ENCODE measurements at places on chromosomes 7 and 10.
A peak's percentile ranks its signal among the peaks of the same experiment; 100 is the strongest.

DNA sequence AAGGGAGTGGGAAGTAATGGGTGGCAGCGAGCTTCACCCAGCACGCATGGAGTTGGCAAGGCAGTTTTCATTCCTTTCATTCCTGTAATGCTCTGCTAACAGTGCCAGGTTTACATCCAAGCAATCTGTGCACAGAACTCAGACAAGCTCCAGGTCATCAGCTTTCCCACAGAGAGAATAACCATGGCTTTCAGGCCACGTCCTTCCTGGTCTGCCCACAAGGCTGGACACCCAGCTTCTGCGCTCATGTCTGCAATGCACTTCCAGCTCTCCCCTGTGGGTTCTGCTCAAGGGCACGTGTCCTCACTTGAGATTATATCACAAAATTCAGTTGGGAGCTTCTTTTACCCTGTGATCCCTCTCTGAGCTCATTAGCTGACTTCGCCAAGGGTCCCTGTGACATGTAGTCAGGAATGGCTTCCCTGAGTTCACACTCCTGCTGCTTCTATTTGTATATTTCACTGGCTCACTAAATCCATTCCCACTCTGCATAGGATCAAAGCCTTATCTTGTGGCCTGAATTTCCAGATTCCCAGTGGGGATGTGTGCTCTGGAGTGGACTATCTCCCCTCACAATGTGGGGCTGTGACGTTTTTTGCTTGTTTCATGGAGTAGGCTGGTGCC lies 18.6 kb downstream of the AKR1C2 start:
- DNase-seq, result no peak

- DNase-seq, result no peak
These were observed 283.5 kb downstream of the ABCA13 start for GRCh38 chr7:48454750-48455192.

GRCh38 chr10:85318809-85319807 lies 990.7 kb downstream of the CCSER2 start:
- DNase-seq, result no peak

- no peak for DNase-seq
These were observed 152.6 kb downstream of the CAMK1D start for GRCh38 chr10:12501841-12502525.

- DNase-seq, result no peak
These were observed 4.8 kb downstream of the EGR2 start for GRCh38 chr10:62811159-62811875.

DNA sequence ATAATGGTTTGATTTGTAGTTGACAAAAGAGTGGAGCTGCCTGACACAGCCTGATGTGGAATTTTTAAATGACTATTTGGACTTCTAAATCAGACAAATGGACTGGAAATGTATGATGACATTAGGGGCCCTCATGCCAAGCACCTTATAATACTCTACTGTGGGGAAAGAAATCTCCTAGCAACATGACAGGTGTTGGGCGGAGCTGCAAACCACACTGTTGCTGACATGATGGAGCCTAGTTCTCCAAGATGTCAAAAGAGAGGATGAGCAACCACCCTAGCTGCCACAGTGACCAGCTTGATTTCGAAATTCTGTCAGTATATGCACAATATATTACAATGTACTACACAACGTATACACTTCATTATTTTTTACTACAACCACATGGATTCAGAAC lies 65.8 kb downstream of the RHOBTB1 start:
- DNase-seq, result no peak

DNA sequence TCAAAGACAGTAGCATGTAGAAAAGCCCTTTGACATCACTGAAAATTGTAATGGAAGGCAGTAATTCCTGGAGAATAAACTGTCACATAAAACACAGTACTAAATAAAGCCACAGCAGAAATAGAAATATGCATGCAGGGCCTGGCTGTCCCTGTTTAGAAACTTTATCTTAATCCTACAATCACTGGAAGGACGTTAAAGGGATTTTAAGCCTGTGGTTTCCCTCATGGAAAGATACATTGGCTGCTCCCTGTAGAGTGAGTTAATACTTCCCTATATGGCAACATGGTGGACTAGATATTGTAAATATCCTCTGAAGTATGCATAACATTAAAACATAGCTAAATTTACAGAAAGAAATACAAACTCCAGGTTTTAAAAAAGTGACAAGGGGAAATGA lies 1334.9 kb upstream of the CELF2 start:
- DNase-seq, result no peak

DNA sequence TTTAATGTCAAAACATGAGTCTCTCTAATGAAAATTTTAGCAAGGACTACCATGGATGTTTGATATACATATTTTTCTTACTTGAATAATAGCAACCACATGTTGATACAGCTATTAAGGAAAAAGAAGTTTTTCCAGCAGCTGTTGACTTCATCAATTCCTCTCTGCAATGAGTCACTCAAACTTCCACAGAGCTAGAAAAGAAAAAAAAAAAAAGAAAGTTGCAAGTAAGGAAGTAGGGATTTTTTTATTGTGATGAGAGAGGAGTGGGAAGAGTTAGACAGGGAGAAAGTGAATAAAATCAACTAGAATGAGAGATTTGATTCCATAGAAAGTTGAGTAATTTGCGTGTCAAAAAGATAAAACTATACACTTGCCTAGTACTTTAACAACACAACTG lies 46.2 kb downstream of the CAV1 start:
- peak; percentile 62 for DNase-seq

DNA sequence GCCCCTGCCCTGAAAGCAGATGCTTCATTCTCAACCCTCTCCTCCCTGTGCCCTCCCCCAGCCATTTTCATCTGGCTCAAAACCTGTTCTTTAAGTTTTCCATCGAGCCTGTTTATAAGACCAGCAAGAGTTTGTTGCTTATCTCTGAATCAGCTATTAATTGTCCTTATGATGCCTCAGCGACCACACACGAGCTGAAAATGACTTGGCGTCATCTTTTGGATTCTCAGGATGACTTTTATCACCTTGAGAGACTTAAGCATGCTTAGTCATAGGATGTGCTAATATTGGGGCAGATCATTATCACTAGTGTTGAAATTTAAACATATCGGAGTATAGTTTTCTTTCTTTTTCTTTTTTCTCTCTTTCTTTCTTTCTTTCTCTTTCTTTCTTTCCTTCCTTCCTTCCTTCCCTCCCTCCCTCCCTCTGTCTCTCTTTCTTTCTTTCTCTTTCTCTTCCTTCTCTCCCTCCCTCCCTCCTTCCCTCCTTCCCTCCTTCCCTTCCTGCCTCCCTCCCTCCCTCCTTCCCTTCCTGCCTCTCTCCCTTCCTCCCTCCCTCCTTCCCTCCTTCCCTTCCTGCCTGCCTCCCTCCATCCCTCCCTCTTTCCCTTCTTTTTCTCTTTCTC lies 184.5 kb downstream of the PHTF2 start:
- DNase-seq, result no peak

- no peak for DNase-seq
These were observed 101.2 kb upstream of the PDGFA start for GRCh38 chr7:620885-621284.

- no peak for DNase-seq
These were observed 52.5 kb upstream of the NFKB2 start for GRCh38 chr10:102342958-102343357.

GRCh38 chr7:93053209-93053948 lies 64.4 kb downstream of the SAMD9 start:
- no peak for DNase-seq

DNA sequence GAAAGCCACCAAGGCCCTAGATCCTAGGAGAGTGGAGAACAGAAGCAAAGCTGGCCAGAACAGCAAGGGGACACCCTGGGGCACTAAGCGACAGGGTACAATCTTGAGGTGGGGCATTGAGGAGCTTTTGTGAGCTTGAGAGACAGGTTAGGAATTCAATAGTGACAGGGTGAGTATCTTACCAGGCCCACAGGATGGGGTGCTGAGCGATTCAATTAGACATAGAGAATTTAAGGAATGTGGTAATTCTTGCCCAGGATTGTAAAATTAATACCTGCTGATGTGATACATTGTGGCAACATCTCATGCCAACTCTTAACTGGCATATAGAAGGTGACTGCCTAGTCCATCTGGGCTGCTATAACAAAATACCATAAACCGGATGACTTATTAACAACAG lies 14.0 kb downstream of the RBP3 start:
- no peak for DNase-seq

GRCh38 chr7:32515890-32516550 lies 20.7 kb downstream of the AVL9 start:
- no peak for DNase-seq

- no peak for DNase-seq
These were observed 98.0 kb downstream of the ADAM12 start for GRCh38 chr10:126290232-126290631.

GRCh38 chr7:91653286-91653685 lies 227.2 kb downstream of the MTERF1 start:
- no peak for DNase-seq

GRCh38 chr10:86258499-86258898 lies 108.1 kb downstream of the GRID1 start:
- DNase-seq, result no peak

GRCh38 chr7:21094589-21094988 lies 307.9 kb upstream of the SP8 start:
- no peak for DNase-seq

- no peak for DNase-seq
These were observed 50.7 kb downstream of the LMBR1 start for GRCh38 chr7:156842317-156842716.

- no peak for DNase-seq
These were observed 4.4 kb upstream of the LUC7L2 start for GRCh38 chr7:139355320-139355719.

GRCh38 chr7:983616-984071 lies 663 bp downstream of the CYP2W1 start:
- DNase-seq, result no peak

- DNase-seq, result no peak
These were observed 353.9 kb upstream of the MEOX2 start for GRCh38 chr7:16040346-16040745.

- no peak for DNase-seq
These were observed 504 bp upstream of the TRRAP start for GRCh38 chr7:98877692-98878364.

DNA sequence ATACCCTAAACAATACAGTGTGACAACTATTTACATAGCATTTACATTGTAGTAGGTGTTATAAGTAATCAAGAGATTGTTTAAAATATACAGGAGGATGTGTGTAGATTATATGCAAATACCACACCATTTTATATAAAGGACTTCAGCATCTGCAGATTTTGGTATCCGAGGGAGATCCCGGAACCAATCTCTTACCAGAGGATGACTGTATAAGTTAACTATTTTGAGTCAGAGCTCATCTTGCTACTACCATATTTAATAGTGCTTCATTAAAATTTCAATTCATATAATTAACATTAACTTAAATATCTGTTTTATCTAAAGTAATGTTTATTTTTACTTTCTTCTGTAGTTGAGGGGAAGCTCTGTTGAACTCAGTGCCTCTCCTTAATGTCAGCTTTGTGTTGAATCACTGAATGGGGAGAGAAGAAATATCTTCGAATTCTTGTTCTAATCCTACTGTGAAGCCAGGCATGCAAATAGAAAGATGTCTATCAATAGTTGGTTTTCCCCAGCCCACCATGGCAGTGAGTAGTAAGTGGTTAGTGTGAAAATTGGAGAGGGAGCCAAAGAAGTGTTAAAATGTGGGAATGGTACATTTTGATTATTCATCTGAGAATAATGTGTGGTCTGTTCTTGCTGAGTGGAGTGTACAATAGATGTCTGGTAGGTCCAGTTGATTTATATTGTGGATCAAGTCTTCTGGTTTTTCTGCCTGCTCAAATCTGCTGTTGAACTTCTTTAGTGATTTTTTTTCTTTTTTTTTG lies 90.1 kb upstream of the CYP26C1 start:
- DNase-seq, result no peak

- no peak for DNase-seq
These were observed 8.4 kb upstream of the HBP1 start for GRCh38 chr7:107160389-107160788.

DNA sequence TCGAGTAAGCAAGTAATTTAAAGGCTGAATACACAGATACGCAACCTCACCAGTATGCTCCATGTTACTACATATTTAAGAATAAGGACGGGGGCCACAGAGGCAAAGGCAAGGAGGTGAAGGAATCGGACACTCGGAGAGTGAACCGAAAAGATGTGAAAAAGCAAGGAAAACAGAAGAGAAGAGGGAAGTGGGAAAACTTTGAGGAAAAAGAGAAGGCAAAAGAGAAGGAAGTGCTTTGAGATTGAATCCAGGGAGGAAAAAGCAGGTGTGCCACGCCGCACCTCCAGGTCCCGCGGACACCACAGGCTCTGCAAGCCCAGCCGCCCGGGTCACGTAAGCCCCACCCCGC lies 367 bp upstream of the AVL9 start:
- DNase-seq, result no peak

DNA sequence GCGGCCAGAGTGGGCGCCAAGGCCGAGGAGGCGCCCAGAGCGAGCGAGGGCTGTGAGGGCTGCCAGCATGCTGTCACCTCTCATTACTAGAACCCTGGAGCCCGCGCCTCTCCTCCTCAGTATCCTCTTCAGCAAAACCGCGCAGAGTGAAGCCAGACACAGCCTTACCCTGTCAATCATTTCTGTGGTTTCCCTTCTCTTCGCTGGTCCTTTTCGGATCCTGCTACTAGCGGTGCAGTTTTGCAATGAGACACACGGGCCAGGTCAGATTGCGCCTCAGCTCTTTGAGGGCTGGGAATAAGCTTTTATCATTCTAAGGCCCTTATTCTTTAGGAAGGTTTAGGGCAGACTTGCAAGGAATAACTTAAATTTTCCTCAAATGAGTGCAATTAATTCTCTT lies 55.5 kb upstream of the FAM171A1 start:
- no peak for DNase-seq

DNA sequence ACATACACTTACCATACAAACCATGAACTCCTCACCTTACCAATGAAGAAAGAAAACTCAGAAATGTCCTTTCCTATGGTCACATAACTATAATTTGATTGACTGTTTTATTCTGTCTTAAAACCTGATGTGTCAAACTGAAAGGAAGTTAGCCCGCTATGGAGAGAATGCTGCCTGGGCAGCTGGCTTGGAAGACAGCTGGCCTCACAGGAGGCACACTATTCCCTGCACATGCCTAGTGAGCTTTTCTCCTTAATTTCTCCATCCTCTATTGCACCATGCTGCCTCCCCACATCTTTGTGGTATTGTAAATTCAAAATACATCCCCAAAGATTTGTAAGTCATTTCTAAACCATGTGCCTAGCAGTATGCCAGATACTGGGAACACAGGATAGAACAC lies 163.3 kb downstream of the STK31 start:
- no peak for DNase-seq

GRCh38 chr7:2643386-2644219 lies 11.8 kb downstream of the TTYH3 start:
- DNase-seq, result no peak

GRCh38 chr10:100341953-100342626 lies 4.9 kb upstream of the SCD start:
- DNase-seq, result no peak

GRCh38 chr7:17462131-17462631 lies 163.7 kb downstream of the AHR start:
- DNase-seq, result no peak

DNA sequence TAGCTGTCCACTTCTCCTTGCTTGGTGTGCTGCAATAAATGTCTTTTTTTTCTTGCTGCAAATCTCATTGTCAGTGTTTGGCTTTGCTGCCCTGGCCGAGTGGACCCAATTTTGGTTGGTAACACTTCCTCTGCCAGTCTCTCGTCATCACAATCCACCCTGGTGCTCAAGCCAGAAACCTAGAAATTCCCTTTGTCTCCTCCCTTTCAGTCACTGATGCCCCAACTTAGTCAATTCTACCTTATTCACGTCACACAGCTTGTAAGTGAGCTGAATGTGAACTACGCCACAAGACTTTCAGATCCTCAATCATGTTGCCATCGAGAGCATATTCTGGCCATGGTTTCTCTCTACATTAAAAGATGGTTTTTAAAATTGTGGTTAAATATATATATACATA lies 13.0 kb upstream of the FRA10AC1 start:
- DNase-seq, result no peak
